Cardiac septum (tissue), 1 donor: ENCODE measurements at places on chromosomes 3 and 15. TPM values are rescaled to one million over a fixed set of nuclear protein-coding genes. Genes with fewer than 3 reads are reported as not detected.

GRCh38 chr3:152039887-152040286 is 166.4 kb downstream of the SUCNR1 start:
- no peak for DNase-seq

LRRC31 gene
- not detected for total RNA-seq

SCG3 gene
- total RNA-seq: not detected

- no peak for DNase-seq
These were observed 78.7 kb downstream of the PLXNA1 start for GRCh38 chr3:127061641-127062040.

- no peak for DNase-seq
These were observed 4.2 kb downstream of the CAPN3 start for GRCh38 chr15:42363487-42363886.

- DNase-seq: no peak
These were observed 32.5 kb downstream of the RFTN1 start for GRCh38 chr3:16480861-16481545.

SOX14 gene
- total RNA-seq: not detected
